Smooth muscle cell of the umbilical artery (primary cell): ENCODE measurements at places on chromosomes 7 and 10. TPM values are rescaled to one million over a fixed set of nuclear protein-coding genes. Genes with fewer than 3 reads are reported as not detected.

The ACTL6B gene
- not detected in 2 replicates for total RNA-seq

The AKAP9 gene
- 56.7 and 69.9 TPM in 2 replicates for total RNA-seq

The DEPP1 gene
- 4.5 and 20.9 TPM in 2 replicates for total RNA-seq

The CTAGE4 gene
- not detected in 2 replicates for total RNA-seq

The LIPF gene
- not detected in 2 replicates for total RNA-seq

The SCD gene
- total RNA-seq, result 366 and 582 TPM in 2 replicates

The POLR2J2 gene
- 2.3 and 2.7 TPM in 2 replicates for total RNA-seq

The TMEM120A gene
- 12.8 and 16.3 TPM in 2 replicates for total RNA-seq

The LRRC4 gene
- 0.18 TPM in 1 of 2 replicates, not detected in the other for total RNA-seq

The VIPR2 gene
- total RNA-seq, result not detected in 2 replicates

The MMD2 gene
- not detected in 2 replicates for total RNA-seq

The PON1 gene
- total RNA-seq, result not detected in 2 replicates

The TMEM184A gene
- total RNA-seq, result 0.23 TPM in 1 of 2 replicates, not detected in the other

The HYAL4 gene
- total RNA-seq, result not detected in 2 replicates

The BBS9 gene
- 29.4 and 30.0 TPM in 2 replicates for total RNA-seq

The KAZALD1 gene
- 3.6 and 5.9 TPM in 2 replicates for total RNA-seq

The ABCA13 gene
- total RNA-seq, result under 0.01 and 0.09 TPM in 2 replicates

The DYNC1I1 gene
- 0.69 and 0.89 TPM in 2 replicates for total RNA-seq

The AGAP9 gene
- 4.8 and 5.5 TPM in 2 replicates for total RNA-seq
